Anterior cingulate cortex (tissue), 58 donors: ENCODE measurements at places on chromosomes 5 and 9.
A peak's percentile ranks its signal among the peaks of the same experiment; 100 is the strongest.

DNA sequence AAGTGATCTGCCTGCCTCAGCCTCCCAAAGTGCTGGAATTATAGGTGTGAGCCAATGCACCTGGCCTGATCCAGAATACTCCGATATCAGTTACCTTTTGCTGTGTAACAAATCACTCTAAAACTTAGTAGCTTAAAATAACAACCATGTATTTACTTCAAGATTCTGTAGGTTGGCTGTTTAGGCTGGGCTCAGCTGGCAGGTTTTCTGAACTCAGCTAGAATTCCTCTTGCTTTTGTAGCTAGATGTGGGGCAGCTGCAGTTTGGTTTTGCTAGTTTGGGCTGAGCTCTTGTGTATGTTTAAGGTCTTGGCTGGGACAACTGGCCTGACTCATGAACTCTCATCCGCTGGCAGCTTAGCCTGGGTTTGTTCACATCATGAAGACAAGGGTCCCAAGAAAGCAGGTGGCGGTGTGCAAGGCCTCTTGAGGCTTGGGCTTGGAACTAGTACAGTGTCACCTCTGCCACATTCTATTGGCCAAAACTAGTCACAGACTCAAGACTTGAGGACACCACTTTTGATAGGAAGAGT lies 138.3 kb upstream of the SHB start:
- DNase-seq: no peak

GRCh38 chr5:154342211-154342610 lies 103.6 kb upstream of the SAP30L start:
- DNase-seq: no peak

DNA sequence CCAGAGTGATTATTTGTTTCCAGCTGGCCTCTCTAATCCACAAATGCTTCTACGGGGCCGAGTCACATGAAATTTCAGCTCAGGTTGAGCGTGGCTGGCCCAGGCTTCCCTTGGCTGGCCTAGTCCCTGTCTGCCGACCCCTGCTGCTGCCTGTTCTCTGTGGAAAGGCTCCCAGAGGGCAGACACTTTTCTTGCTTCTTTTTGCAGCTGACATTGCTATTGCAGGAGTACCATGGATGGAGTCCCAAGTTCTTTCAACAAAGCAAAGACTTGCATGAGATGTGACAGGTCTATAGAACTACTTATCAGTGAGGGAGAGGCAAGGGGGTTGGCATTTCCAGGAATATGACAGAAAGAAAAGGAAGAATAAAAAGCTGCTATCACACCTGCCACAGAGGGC lies 287.4 kb upstream of the ARRDC3 start:
- DNase-seq: no peak

DNA sequence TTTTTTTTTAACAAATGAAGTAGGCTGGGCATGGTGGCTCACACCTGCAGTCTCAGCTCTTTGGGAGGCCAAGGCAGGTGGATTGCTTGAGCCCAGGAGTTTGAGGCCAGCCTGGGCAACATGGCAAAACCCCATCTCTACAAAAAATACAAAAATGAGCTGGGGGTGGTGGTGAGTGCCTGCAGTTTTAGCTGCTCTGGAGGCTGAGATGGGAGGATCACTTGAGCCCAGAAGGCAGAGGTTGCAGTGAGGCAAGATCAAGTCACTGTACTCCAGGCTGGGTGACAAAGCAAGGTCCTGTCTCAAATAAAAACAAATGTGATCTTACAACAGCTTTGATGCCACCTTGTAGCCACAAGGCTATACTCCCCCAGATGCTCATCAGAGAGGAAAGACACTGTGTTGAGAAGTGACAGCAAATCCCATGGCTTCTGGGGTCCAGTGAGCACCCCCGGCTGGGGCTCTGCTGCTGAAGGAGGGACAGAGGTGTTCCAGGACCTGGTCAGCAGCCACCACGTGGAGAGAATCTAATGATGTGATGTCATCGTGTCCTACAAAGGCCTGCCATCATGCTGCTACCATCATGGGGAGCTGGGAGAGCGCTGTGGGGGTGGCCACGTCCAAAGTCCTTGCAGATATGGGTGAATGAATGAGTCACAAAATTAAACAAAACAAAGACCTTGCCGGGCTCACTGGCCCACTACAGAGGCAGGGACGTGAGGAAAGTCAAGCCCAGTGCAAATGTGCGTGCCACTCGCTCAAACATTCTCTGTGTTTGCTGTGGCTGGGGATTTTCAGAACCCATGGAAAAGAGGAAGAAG lies 60.7 kb downstream of the PRRT1B start:
- no peak for DNase-seq

- no peak for DNase-seq
Measured at GRCh38 chr5:56705217-56705616, 110.1 kb upstream of the MAP3K1 start.

DNA sequence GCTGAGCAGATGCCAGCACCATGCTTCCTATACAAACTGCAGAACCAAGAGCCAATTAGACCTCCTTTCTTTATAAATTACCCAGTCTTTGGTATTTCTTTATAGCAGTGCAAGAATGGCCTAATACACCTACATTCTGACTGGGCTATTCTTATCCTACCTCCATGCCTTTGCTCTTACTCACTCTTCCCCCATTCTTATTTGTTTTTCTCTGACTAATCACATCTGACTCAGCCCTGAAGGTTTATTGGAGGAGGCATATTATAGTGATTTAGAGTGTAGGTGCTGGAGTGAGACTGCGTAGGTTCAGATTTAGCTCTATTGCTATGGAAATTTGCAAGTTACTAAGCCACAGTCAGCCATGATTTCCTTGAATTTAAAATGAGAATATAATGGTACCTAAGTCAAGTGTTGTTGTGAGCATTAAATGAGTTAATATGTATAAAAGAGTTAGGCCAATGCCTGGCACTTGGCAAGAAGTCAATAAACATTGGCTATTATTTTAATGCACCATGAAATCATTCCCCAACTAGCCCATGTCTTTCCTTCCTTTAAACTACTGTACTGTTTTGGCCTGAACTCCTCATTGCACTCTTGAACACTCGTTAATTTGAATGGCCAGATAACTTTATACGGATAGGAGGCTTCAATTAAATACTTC lies 531.2 kb upstream of the ZNF608 start:
- DNase-seq: no peak

DNA sequence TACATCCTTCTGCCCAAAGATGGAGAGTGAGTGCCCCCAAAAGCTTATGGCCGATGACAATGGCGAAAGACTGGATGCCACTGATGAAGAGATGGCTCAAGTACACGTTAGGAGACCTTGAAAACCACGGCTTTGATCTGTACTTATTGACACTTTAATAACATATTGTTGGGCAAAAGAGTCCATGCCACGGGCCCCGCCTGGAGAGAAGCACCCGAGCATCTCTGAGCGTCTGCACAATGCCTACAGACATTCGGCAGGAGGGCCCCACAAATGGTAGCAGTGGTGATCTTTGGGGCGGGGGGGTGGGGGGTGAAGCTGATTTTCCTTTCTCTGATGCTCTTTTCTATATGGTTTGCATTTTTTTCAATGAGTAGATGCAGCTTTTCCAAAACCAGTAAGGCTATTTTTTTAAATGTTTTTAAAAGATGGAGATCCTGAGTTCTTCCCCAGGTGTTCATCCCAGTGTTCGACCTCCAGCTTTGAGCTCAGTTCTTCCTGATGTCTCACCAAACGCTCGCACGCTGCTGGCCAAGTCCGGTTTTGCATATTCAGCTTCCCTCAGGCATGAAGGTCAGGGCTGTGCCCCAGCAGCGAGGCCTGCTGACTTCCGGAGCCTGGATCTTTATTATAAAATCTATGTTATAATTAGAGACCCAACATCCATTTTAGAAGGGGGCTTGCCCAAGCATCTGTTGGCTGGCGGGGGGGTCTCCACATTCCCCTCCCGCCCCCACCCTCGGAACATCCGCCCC lies 34.3 kb upstream of the BARHL1 start:
- DNase-seq: no peak

- no peak for DNase-seq
Measured at GRCh38 chr5:102153003-102153759, 142.9 kb downstream of the SLCO4C1 start.

DNA sequence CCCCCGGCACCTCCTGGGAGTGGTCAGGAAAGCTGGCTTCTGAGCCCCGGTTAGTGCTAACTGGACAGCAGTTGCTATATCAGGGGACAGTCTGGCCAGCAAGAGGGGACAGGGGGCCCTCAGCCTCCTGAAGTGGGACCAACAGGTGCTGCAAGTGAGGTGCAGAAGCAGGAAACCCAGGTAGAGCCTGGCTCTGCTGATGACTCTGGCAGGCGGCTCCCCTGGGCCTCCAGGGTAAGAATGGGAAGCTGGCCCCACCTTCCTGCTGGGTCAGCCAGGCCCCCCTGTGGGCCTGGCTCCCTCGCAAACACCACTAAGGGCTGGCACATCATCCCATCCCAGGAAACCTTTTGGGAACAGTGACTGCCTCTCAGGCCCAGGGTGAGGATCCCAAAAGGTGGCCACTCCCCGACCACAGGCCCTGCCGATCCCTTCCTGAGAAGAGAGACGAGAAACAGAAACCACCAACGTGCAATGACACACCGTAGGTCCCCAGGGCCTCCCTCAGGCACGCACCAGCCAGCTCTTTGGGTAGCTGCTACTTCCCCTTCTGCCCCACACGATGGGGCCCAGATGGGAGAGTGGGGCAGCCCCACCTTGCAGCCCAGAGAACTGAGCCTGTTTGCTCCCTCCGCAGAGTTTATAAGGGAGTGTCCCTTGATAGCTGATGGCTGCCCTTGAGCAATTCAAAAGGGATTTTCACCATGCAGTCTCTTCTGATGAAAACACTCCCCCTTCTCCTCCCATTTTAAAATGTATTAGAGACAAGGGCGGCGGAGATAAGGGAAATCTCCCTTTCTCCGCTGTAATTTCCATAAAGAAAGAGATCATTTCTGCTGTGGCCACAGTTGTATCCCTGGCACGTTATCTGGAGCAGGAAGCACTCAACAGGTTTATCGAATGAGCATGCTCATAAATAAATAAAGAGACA lies 76.8 kb downstream of the STK10 start:
- no peak for DNase-seq

DNA sequence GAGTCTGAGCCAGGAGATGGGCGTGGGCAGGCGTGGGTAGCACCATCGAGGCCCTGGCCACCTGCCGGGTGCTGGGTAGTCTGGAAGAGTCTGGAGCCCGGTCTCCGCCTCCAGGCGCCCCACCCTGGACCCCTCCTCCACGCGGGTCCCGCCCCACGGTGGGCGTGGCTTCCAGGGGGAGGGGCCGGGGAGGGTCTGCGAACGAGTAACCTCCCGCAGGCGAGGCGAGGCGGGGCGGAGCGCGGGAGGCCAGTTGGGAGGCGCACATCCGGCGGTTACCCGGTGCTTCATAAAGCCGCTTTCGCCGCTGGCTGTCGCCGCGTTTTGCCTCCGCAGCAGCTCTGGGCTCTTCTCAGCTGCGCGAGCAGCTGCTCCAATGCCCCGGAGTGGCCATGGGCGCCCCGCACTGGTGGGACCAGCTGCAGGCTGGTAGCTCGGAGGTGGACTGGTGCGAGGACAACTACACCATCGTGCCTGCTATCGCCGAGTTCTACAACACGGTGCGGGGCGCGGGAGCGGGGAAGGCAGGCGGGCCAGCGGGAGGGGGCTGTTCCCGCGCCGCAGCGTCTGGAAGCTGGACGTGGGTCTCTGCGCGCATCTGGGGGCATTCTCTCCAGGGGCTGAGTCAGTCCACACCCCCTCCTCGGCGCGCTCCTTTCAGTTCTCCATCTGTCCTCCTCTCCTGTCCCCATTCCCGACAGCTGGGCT lies at the start of gene ACER2:
Gene ACER2 (plus strand): TSS at position 317 of the 708 bp plus-strand sequence. CDS start 76 bp downstream, at position 393.
- DNase-seq: peak; percentile 84

DNA sequence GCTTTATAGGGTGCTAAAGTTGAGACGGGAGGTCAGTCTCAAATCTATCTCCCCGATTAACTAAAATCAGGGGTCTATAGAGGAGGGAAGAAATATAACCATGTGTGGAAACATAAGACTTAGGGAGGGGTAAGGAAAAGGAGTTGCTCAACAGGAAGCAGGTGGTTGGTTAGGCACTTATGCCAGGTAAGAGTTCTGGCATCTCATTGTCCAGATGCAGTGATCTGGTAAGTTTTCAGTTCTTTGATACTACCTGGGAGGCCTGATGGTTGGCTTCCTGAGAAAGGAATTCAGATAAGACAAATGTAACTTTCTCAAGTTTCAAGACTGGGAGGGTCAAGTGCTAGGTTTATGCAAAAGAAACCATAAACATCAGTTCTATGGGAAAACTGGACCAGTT lies 47.7 kb downstream of the CERT1 start:
- DNase-seq: no peak

GRCh38 chr9:8723195-8723594 lies 923.6 kb upstream of the DMAC1 start:
- DNase-seq: no peak

GRCh38 chr9:125556046-125556721 lies 150.8 kb downstream of the MAPKAP1 start:
- DNase-seq: no peak

DNA sequence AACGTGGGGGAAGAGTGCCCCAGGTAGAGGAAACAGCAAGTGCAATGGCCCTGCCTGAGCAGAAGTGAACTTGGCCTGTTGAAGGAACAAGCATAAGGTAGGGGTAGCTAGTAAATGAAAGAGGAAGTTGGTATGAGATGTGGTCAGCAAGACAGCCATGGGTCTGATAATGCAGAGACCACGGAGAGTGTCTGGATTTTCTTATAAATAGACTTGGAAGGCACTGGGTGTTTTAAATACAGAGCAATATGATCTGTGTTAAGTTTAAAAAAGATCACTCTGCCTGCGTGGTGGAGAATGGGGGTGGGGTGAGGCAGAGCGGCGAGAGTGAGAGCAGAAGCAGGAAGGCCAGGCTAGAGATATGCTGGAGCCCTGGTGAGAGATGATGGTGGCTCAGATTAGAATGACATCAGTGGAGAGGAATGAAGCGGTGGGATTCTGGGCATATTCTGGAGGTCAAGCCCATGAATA lies 4.2 kb downstream of the ADAM19 start:
- no peak for DNase-seq

DNA sequence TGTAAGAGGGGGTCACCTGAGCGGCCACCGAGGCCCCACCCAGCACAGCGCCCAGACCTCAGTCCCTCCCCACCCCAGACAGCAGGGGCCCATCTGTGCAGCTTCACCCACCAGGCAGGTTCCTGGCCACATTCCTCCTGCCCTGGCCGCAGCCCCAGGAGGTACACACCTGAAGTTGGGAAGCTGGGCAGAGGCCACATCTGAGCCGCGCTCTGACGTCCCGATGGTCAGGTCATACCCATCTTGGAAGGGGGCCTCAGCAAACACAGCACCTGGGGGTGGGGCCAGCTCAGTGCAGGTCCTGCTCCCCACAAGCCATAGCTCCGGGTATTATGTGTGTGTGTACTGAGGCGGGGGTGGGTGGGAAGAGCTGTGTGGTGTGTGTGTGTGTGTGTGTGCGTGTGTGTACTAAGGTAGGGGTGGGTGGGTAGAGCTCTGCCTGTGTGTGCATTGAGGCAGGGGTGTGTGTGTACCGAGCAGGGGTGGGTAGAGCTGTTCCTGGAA lies 5.6 kb downstream of the SPOUT1 start:
- DNase-seq: no peak

DNA sequence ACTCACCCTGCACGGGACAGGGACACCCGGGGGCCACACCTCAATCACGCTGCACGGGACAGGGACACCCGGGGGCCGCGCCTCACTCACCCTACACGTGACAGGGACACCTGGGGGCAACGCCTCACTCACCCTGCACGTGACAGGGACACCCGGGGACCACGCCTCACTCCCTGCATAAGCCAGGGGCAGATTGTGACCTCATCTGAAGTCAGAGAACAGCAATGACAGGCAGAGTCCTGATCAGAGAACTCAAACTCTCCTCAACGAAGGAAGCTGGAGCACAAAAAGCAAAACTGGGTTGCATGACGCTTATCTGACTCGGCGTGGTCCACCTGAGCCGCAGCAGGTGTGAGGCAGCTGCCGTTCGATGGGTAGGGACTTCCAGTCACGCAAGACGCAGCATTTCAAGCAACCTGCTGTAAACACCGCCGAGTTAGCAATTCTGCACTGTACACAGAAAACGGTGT lies 3.2 kb downstream of the TERT start:
- no peak for DNase-seq
